ENCODE measurements at places on chromosomes 7 and 10.

DNA sequence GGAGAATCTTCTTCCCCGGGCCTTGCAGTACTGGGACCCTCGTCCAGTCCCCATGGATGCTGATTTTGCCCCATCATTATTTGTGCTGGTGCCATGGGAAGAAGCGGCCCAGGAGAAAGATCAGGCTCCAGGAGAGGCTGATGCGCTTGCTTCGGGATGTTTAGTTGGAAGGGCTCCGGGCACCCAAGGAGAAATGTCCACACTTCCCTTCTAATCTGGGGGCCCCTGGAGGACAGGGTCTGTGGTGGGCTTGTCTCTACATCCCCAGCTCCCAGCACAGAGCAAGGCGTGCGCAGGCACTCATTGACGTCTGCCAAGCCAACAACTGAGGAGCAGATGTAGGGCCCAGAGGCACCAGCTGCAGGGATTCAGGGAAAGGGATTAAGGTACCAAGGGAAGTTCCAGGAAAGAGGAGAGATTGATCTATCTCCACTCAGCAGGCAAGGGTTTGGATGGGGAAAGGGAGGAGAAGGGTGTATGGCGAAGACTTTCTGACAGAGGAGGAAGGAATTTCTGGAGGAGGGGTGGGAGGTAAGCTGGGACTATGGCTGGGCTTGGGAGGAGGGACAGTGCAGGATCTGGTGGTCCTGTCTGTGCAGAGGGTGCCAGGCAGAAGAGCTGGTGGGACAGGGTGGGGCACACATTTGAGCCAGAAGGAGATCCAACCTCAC is 38.7 kb upstream of the LEP start:
- DNase-seq: no peak

- no peak for DNase-seq
Measured at GRCh38 chr10:23479798-23480473, 41.1 kb downstream of the OTUD1 start.

DNA sequence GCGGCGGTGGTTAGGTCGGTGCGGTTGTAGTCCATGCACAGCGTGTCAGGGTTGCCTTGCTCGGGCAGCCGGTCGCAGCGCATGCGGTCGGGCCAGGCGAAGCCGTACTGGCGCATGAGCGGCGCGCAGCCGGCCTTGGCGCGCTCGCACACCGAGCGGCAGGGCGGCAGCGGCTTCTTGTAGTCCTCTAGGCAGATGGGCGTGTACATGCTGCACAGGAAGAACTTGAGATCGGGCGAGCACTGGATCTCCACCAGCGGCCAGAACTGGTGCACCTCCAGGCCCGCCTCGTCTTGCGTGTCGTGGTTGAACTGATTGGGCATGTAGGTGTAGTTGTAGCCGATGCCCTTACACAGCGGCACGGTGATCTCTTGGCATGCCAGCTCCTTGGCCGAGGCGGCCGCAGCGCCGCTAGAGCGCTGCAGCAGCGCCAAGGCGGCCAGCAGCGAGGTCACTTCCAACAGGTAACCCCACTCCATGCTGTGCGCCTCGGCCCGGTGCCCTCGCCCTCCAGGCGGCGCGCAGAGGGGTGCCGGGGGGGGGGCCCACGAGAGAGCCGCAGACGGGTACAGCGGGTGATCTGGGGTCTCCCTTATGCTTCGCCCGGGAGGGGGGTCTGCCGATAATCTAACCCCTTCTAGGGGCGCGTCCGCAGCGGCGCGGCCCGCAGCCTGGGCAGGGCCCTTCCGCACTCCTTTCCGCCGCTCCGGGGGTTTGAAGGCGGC is 983 bp downstream of the FZD8 start:
- peak; percentile 22 for DNase-seq

- DNase-seq: no peak
Measured at GRCh38 chr7:104074529-104074928, 85.1 kb upstream of the RELN start.

DNA sequence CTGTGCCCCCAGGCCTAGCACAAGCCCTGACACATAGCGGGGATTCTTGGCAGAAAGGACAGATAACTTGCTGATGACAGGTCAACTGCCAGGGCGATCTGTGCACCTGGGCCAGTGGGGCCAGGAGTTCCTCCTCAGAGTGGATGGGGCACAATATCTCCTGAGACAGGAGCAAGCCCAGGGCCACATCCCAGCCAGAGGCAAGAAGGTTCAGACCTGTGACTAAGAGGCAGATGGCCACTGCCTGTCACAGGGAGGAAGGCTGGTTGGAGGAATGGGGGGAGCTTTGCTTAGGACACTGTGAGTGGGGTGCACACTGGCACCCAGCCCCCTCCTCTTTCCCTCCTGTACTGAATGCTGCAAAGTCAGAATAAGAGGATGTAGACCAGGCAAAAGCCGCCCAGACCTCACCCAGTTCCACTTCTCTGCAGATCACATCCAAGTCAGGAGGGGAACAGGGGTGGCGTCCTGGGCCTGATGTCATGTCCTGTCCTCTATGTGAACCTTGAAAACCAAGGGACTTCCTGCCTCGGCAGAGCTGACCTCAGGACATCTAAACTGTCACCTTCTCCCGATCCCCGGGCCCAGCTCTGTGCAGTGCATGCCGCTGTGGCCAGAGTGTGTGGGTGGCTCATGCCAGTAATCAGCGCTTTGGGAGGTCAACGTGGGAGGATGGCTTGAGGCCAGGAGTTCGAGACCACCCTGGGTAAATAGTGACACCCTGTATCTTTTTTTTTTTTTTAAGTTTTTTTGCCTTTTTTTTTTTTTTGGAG is 1.3 kb downstream of the GUSB start:
- DNase-seq: peak; percentile 45

- no peak for DNase-seq
Measured at GRCh38 chr7:18294411-18294810, 201.1 kb upstream of the HDAC9 start.

GRCh38 chr7:131626643-131627042 is 70.2 kb upstream of the PODXL start:
- DNase-seq: no peak

GRCh38 chr10:75487087-75487754 is 55.8 kb downstream of the LRMDA start:
- DNase-seq: no peak

DNA sequence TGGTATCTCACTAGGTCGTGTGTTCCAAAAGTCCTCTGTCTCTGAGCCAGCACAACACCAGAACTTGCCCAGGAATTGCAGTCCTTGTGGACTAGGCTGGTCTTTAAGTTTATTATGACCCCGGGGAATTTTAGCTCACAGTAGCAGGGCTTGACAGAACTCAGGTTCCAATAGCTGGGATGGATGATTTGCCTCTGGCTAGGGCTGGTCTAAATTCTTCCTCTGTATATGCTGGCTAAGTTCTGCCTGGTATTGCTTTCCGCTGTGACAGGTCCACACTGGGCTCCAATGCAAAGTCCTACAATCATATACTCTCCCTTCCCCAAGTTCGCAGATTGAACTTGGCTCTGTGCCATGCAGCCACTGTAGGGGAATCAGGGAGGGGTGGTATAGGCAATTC is 52.5 kb downstream of the FAS start:
- no peak for DNase-seq

DNA sequence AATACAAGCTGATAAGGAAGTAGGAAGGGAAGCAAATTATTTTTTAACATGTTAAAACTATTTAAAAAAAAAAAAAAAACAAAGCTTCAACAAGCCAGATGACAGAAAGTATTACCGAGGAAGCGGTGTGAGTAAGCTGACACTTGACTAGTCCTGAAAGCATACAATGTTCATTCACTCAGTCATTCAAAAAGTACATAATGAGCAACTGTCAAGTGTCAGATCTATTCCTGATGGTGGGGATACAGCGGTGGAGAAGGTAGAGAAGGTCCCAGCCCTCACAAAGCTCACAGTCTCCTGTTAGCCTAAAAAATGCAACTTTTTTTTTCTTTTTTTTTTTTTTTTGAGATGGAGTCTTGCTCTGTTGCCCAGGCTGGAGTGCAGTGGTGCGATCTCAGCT is 40.0 kb downstream of the RAPGEF5 start:
- DNase-seq: no peak

DNA sequence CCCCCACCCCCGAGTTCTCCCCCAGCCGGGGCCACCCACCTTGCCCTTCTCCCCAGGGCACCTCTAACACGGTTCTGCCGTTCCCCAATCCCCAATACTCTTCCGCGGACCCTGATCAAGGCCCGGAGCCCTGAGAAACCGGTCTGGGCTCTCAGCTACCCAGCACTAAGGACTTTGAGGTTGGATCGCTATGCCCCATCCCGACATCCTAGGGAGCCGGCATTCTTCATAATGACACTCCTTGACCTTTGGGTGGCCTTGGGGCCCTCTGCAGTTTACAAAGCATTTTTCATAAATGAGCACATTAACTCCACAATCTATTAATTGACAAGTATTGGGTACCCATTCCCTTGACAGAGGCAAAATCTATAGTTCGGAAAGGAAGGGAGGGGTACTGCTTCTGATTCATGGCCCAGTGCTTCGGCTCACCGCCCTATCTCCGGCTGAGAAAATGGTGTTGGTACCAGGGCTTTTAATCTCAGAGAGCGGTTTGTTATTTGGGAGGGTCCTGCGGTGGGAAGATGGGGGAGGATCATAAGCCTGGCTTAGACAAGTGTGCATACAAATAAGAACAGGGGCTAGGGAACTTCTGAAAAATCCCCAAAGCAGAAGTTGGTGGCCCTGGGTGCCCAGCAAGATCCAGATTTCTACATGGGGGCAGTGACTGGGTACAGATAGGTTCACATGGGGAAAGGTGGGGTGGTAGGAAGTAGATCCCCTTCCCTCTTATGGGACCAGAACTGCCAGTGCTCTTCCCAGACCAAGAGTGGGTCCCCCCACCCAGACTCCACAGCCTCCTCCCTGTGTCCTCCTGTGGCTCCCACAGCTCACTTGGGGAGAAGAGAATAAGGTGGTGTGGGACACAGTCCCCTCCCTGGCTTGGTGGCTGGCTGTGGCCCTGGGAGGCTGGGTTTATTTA is 3.2 kb downstream of the IMPDH1 start:
- DNase-seq: no peak

- peak; percentile 54 for DNase-seq
Measured at GRCh38 chr7:44767912-44768627, 19.4 kb downstream of the ZMIZ2 start.

- no peak for DNase-seq
Measured at GRCh38 chr10:114385557-114385956, 18.7 kb downstream of the AFAP1L2 start.

DNA sequence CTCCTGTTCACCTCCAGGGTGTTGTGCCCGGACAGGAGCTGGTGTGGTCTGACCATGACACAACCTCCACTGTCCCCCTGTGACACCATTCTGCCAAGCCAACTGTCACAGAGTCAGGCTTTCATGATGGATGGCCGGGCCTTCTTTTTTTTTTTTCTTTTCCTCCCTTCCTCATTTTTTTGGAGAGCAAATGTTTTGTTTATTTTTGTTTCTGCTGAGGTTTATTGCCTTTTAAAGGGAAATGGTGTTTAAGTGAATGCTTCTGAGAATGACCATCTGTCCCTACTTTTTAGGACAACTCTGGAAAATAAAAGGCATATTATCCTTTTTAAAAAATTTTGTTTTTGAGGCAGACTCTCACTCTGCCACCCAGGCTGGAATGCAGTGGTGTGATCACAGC is 115.1 kb upstream of the NPS start:
- no peak for DNase-seq

DNA sequence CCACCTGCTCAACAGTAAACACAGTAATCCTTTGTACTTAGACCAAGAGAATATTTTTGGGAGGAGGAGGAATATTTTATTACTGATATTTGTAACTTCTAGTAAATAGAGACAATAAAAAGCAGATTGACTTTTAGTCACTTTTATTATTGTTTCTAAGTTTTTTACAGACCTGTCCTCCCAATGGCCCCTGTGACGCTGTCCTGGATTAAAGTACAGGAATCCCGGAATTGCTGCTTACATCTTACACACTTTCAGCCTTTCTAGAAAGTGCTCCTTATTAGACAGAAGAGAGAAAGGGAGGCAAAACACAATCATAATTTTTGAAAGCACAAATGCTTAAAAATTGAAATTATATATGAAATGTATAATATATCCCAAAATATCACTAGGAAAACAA is 86.4 kb upstream of the PRKG1 start:
- DNase-seq: no peak

DNA sequence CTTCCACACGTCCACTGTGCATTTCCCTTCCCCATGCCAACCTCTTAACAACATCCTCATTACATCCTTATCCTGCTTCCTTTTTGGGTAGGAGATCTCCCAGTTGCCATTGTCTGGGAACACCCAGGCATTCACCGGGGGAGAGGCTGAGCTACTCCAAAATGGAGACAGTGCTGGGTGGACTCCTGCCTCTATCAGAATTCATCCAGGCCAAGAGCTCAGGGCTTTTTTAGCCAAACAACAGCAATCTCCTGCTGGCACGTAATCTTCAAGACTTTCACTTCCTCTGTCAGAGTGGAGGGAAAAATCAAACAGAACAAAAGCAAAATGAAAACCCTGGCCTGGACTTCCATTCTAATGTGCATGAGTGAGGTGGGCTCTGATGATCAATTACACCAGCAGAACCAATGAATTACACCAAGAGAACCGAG is 245.0 kb downstream of the PRPF18 start:
- DNase-seq: no peak

- no peak for DNase-seq
Measured at GRCh38 chr10:131804551-131805295, 96.1 kb upstream of the PPP2R2D start.

GRCh38 chr7:138785587-138786437 is 12.0 kb upstream of the TMEM213 start:
- DNase-seq: no peak

GRCh38 chr10:111109501-111110242 is 32.8 kb downstream of the ADRA2A start:
- no peak for DNase-seq

DNA sequence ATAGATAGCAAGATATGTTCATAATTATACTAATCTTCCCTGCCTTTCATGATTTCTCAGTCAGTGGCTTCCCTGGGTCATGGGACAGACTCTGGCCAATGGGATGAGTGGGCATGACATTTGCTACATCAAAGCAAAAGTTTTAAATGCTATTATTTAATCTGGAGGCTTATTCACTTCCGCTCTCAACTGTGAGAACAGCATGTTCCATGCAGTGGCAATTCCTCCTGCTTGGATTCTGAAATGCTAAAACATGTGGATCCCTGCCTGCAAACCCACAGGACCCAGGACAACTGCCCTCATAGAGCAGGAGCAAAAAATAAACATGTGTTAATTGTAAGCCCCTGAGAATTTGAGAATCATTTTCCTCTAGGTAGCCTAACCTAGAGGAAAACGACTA is 1412.4 kb upstream of the CELF2 start:
- no peak for DNase-seq

- DNase-seq: no peak
Measured at GRCh38 chr7:40839881-40840280, 705.1 kb downstream of the SUGCT start.

- DNase-seq: no peak
Measured at GRCh38 chr10:25451401-25451800, 276.6 kb downstream of the GPR158 start.

Data from CD4-positive, alpha-beta T cell treated with Interleukin-2 at 100 ng/mL for 4 hours (primary cell).